Stimulated activated CD8-positive, alpha-beta memory T cell treated with anti-CD3 and anti-CD28 coated beads, Interleukin-7, amount 100 ng/mL, for 1 hour (primary cell): ENCODE measurements at places on chromosomes 16 and 17.

- no peak for DNase-seq
Measured at GRCh38 chr16:87067836-87068761, 249.1 kb downstream of the C16orf95 start.

GRCh38 chr17:13601322-13601775 is 380 bp downstream of the HS3ST3A1 start:
- DNase-seq = no peak

DNA sequence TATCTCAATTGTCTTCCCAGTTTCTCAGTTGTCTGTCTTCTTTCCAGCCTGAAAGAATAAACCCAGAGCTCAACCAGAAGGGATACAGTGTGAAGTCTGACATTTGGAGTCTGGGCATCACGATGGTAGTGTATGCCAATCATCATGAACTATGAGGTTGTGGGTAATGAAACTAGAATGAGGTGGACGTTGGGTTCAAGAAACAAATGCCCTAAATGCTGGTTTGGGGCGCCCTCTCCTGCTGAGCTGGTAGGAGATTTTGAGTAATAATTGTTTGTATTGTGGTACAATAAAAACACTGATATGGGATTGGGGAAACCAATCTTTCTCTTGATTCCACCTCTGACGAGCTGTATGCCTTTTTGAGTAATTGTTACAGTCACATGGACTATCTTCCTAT is 110.4 kb downstream of the MAP2K6 start:
- no peak for DNase-seq

DNA sequence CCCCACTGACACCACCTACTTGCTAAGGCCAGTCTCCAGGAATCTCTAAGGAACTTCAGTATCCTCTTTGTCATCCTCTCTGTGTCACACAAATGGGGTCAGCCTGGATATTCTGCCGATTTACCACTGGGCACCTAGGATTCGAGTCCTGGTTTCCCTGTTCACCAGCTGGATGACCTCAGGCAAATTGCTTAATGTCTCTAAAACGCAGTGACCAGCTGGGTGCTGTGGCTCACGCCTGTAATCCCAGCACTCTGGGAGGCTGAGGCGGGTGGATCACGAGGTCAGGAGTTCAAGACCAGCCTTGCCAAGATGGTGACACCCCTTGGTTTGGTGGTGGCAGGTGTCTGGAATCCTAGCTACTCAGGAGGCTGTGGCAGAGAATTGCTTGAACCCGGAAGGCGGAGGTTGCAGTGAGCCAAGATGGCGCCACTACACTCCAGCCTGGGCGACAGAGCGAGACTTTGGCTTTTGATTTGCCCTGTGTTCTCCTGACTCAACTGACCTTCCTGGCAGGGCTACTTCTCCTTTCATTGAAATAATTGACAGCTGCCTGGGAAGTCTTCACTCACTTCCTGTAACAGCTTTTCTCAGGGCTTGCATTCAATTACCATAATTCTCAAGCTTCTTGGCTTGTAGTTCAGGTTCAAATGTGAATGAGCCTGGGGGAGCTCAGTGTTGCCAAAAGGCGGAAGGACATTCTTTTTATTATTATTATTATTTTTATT is 15.4 kb downstream of the SYCE1L start:
- no peak for DNase-seq

- no peak for DNase-seq
Measured at GRCh38 chr16:87033021-87033471, 284.1 kb downstream of the C16orf95 start.

DNA sequence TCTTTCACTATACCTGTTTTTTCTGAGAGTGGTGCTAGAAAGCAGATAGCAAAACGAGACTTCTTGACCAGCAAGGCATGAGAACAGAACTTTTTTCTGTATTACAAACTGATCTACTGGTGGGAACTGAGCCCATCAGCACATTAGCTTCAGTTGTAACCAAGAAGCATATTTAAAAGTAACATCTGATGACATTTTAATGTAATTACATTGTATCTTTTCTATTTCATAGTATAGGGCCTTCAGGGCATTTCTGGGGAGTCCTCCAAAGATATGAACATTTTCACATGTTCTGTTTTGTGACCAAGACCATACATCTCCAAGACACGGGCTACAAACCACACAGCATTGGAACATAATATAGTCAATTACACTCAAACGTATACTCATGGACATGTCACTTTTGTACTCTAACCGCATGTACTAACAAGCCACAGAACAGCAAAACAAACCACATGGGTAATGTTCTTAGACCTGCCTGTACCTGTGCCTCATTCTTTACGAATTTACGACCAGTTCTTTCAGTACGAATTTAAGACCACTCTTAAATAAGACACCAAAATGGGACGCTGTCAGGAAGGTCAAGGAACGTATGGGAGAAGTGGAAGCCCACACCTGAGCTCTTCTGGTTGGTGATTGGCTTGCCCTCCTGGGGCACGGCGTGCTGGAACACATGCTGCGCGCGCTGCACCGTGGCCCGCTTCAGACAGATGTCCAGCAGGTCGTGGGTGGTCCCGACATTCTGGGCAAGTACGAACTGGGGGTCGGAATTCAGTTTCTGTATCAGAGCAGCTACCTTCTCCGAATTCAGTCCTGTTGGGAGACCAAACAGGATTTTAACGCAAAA is 825 bp downstream of the BLMH start:
- DNase-seq = no peak
